ENCODE measurements at places on chromosomes 11 and 22. TPM values are rescaled to one million over a fixed set of nuclear protein-coding genes. Genes with fewer than 3 reads are reported as not detected.

DNA sequence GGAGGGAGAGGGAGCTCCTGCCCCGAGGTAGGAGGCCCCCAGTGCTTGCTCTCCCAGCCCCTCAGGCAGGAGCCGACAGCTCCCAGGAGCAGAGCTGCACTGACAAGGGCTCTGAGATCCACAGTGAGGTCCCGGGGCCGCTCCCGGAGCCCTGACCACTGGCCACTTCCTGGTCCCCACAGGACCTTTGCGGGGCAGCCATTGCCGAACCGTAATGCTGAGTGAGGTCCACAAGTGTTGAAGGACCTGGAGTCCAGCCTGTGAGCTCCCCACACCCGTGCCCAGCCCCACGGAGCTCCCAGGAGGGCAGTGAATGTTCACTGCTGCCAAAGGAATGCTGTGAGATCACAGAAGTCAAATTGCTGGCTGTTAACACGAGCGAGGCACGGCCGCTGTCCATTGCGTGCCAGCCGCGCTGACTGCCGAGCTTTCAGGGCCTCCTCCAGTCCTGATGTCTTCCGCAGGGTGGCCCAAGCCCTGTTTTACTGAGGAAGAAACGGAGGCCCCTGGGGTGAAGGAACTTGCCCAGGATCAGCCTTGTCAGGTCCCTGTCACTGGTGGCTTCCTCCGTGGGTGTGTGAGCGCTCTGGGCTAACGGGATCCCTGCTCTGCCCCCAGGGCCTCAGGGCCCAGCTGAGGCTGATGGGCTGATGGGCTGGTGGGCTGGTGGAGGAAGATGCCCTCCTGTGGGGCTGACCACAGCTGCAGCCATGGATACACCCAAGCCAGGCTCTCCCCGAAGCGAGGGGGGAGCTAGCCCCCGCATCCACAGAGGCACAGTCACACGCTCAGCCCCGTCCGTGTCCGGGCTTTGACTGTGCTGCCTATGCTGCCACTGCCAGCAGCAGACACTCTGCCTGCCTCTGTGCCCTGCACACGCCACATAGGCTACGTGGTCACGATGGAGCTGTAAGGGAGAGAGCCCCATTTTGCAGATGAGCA lies 70.8 kb downstream of the WNT7B start:
- no peak for DNase-seq

GRCh38 chr11:8928981-8929615 lies 3.6 kb downstream of the C11orf16 start:
- DNase-seq = no peak

Gene RBMXL2
- total RNA-seq = not detected

DNA sequence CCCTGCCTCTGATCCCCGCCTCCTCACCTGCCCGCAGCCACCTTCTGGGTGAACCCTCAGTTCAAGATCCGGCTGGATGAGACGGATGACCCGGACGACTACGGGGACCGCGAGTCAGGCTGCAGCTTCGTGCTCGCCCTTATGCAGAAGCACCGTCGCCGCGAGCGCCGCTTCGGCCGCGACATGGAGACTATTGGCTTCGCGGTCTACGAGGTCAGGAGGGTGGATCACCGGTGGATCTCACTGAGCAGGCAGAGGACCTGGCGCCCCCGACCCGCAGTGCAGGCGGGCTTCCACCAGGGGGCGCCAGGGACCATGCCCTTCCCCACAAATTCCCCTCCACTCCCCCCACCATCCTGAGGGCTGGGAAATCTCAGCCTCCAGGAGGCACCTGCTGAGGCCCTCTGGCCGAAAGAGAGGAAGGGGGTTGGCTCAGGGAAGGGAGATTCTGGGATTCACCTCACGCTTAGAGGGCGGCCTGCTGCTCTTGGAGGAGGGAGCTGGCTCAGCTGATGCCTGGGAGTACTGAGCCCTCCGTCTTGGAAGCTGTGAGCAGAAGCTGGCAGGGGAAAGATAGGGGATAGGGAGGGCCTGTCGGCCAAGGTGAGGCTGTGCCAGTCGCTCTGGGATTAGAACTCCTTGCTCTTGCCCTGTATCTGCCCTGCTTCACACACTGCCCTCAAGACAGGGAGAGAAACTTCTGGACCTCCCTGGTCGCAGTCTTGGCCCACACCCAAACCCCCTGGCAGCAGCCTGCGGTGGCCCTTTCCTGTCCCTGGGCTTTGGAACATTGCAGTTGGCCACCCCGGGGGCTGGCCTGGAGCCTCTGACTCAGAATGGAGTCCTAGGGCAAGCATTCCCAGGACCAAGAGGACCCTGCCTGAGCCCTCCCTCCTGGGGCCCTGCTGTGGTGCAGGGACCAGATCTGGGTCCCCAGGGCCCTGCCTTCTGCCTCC lies 23.2 kb downstream of the CAPN1 start:
- peak; percentile 71 for DNase-seq

DNA sequence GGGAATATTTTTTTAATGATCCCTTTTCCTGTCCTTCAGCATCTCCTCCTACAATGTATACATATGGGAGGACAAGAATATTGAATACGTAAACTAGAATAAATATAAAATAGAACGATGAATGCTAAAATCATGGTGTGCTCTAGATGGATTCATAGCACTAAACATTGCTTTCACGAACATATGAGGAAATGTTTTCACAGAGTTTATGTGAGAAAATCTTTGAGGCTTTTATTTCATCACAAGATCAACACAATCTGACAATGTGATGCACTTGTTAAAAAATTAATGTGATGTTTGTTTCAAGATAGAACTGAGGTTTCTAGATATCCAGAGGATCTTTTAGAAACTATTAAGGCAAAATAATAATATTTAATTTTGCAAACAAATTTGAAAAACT lies 3.0 kb downstream of the CARD16 start:
- DNase-seq = no peak

Gene ZNF214
- total RNA-seq = not detected

Gene TSGA10IP
- total RNA-seq = not detected

DNA sequence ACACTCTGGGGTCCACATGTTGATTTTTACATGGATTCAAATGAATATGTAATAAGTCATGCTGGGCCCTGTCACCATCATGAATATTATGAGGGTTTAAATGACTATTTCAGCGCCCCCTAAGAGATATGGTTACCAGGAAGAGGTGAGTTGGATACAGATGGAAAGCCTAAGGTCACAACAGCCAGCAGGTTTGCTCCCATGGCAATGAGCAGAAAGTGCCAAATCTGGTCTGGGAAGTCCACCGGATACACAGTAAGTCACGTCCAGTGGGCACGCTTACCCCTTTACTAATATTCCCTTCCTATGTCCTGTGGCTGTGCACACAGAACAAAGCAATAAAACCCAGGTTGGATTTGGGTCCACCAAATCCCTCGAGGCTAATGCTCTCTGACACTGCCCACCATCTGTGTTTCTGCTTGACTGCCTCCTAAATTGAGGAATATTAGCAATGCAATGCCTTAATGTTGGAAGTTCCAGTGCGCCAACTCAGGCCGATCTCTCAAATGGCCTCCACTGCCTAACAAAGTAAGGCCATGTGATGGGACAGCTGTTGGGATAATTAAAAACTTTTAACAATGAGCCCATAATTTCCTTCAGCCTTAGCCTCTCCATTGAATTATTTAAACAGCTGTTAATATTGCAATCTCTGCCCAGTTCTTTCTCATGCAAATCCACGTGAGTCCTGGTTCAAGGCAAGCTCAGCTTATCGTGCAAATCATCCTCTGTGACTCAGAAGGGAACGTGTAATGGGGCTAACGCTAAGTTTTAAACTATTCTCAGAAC lies 97.6 kb downstream of the SLC1A2 start:
- no peak for DNase-seq

- no peak for DNase-seq
Observed at GRCh38 chr11:83528877-83529276, 242.7 kb upstream of the CCDC90B start.

Gene KREMEN1
- total RNA-seq = 0.19 TPM

DNA sequence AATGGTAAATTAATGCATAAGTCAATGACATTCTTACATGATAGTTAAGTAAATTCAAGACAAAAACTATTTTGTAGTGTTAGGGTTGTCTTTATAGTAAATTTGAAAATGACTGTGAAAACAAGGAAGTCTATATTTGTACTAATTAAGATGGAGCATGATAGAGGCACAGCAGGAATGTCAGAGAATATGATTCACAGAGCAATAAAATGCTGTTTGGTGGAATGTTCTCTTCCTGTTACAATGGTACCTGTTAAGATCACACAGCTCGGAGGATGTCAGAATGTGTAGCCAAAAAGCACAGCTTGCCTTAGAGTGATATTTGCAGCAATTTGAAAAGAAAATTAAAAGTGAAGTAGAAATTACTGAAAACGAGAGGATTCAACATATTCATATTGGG lies 2339.7 kb upstream of the RAG2 start:
- DNase-seq = no peak

DNA sequence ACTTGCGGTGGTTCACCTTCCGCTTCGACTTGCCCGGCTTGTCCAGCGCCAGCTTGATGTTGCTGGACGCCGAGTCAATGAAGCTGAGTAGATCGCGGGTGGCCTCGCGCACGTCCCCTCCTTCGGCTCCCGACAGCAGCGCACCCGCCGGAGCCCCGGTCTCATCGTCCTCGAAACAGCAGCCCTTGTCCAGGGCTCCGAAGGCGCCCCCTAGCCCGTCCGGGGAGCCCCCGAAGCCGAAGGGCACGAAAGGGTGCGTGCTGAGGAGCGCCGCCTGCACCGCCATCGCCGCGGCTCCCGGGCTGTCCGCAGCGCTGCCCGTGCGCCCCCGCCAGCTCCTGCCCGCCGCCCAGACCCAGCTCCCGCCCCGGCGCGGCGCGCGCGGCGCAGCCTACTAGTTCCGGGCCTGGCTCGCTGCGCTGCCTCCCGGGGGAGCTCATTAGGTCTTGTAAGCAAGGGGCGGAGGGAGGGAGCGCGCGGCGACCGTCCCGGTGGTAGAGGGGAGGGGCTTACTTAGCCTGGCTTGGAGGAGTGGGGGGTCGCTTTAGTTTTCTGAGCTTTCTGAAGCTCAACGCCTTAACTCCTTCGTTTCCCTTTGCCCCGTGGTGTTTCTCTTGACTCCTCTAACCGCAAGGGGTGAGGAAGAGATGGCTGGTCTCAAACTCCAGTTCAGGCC lies at the start of gene FAM181B:
Gene FAM181B (minus strand): TSS at position 421 of the 676 bp plus-strand sequence. CDS start 135 bp downstream, at position 286.
- DNase-seq = peak; percentile 54

- DNase-seq = no peak
Observed at GRCh38 chr22:47082505-47082904, 320.1 kb downstream of the TBC1D22A start.

Gene DCHS1
- total RNA-seq = 2.1 TPM
